ENCODE measurements at places on chromosomes 4 and X.

DNA sequence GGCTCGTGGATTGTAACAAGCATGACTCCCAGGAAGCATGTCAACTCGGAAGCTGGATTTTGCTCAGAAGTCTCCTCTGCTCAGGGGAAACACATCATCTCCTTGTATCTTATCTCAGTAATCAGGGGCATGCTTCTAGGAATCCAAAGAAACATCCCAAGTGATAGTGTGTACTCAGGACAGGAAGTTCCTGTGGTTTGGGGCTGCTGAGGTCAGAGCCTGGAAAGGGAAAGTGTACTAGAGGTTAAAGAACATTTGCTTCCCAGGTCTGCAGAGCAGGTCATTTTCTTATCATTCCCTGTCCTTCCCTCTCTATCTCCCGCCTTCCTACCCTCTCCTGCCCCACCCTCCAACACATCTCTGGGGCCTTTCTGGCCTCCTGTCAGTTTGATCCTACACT lies 38.8 kb downstream of the SLC34A2 start:
- peak; percentile 52 for DNase-seq

- no peak for DNase-seq
These were observed 65.2 kb upstream of the SLC7A11 start for GRCh38 chr4:138307319-138307718.

GRCh38 chr4:14254252-14254651 lies 626.7 kb upstream of the BOD1L1 start:
- DNase-seq = peak; percentile 7

DNA sequence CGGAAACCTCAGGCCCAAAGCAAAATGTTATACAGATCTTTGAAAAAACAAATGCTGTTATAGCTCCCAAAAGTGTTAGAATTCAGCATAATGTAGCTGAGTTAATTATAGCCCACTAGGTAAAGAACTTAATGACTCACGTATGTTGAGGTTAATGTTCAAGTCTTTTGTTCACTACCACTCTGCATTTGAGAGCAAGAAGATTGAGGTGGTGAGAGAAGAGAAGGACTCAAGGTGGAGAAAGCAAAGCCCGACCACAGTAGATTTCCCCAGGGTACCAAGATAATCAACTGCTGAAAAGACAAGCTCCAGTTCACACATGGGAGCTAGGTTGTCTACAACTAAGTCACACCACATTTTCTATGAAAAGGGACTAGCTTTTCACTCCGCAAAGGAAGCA lies 480.2 kb downstream of the DTHD1 start:
- no peak for DNase-seq

DNA sequence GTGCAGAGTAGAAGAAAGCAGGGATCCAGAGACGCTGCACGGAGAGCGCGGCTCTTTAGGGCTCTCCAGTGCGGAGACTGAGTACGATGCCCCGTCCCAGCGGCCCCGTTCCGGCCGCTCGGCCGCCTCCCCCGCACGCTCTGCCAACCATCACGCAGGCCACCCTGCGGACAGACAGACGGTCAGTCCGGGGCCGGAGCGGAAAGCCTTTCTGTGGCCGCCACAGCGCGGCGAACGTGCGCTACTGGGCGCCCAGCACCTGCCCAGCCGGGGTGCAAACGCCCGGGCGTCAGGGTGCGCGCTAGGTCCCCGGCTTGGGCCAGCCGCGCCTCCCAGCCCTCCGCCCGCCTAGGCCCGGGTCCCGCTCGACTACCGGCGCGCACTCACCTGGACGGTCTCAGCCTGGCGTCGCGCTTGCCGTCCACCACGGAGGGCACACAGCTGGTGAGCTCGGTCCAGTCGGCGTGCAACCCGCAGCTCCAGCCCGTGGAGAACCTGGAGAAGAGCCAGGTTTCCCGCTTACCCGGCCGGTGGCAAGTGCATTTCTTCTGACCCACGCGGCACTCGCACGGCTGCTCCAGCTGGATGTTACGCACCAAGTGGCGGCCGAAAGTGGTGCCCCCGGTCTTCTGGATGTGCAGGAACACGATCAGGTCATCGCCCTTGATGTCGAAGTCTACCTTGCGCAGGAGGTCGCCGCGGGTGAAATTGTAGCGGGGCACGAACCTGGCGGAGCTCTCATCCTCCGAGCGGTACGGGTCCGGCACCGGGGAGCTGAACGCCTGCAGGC lies 1.8 kb downstream of the HS6ST2 start:
- no peak for DNase-seq

DNA sequence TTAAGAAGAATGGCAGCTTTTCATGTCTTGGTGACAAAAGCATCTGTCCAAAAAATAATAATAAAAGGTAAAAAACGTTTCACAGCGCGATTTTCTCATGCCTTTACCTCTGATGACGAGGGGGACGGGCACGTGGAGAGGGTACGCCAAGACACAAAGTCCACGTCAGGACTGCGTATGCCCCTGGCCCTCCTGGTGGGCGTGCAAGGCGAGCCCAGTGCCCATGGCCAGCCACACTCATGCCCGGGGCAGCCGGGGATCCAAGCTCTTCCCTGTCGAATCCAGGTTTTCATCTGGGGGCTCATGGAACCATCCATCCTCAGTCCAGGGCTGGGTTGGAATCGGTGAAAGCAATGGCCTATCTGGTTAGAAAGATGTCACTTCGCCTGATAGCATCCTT lies 176.6 kb downstream of the AFAP1 start:
- no peak for DNase-seq

DNA sequence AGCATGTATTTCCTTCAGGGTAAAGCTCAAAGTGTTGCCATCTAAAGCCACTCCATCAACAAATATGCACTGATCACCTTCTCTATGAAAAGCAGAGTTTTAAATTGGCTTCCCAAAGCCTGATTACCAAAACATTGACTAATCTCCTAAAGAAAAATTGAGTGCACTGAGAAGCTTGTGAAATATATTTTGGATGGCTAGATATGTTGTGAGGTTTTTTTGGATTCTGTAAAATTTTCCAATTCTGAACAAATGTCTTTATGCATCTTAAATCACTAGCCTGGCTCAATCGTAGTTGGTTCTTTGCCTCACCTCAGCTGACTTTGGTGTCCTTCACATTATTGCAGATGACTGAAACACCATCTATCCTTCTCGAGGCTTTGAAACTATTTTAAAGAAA lies 14.9 kb upstream of the EXOSC9 start:
- no peak for DNase-seq
